ENCODE measurements at places on chromosomes 5 and 9. TPM values are rescaled to one million over a fixed set of nuclear protein-coding genes. Genes with fewer than 3 reads are reported as not detected.

The CCL27 gene
- total RNA-seq: not detected

The FTMT gene
- total RNA-seq: not detected

The NUTM2F gene
- total RNA-seq: not detected

GRCh38 chr9:110738982-110739381 lies 70.4 kb downstream of the MUSK start:
- no peaks in the 10 kb centered on the region for H3K4me1 ChIP-seq
- H3K27me3 ChIP-seq: no peaks in the 10 kb centered on the region
- H3K27ac ChIP-seq: no peak overlapping the region
- H3K4me3 ChIP-seq: no peak overlapping the region
- no peak for DNase-seq

DNA sequence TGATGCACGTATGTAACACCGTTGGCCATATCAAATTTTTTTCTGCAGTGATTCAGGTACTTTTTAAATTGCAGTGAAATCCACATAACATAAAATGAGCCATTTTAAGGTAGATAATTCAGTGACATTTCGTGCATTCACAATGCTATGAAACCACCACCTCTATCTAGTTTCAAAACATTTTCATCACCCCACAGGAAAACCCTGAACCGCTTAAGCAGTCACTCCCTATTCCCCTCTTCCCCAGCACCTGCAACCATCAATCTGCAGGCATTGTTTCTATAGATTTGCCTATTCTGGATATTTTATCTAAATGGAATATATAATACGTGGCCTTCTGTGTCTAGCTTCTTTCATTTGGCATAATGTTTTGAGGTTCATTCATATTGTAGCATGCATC lies 79.2 kb downstream of the BOD1 start:
- H3K4me3 ChIP-seq: no peak overlapping the region
- no peak for DNase-seq
- H3K27ac ChIP-seq: peak overlapping the region; percentile 81
- H3K4me1 ChIP-seq: peaks cover 7% of the 10 kb centered on the region

- no peaks in the 10 kb centered on the region for H3K36me3 ChIP-seq
- H3K27ac ChIP-seq: no peak overlapping the region
- no peaks in the 10 kb centered on the region for H3K4me1 ChIP-seq
- DNase-seq: no peak
- no peak overlapping the region for H3K4me3 ChIP-seq
Measured at GRCh38 chr5:158407824-158408195, 548.9 kb upstream of the CLINT1 start.

DNA sequence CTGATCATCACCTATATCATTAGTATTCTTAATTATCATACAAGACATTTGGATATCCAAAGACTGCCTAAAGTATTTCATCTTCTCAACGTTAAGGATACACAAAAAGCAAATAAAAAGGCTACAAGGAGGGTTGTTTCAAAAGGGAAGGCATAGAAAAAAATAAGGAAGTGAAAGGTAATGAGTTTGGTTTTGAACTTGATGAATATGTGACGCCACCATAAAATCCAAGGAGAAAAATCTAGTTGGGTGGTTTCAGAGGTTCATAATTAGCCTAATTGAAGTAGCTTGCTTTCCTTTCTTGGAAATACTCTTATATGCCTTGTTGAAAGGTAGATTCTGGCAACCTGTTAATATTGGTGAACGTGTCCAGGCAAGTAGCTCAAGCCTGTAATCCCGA lies 96.1 kb upstream of the SGCD start:
- no peaks in the 10 kb centered on the region for H3K36me3 ChIP-seq
- DNase-seq: no peak
- H3K27me3 ChIP-seq: no peaks in the 10 kb centered on the region
- peaks cover 4% of the 10 kb centered on the region for H3K4me1 ChIP-seq
- no peak overlapping the region for H3K4me3 ChIP-seq

GRCh38 chr9:21481470-21482056 lies 550 bp downstream of the IFNE start:
- no peak overlapping the region for H3K27ac ChIP-seq
- no peak overlapping the region for H3K4me3 ChIP-seq
- no peaks in the 10 kb centered on the region for H3K27me3 ChIP-seq
- H3K4me1 ChIP-seq: no peaks in the 10 kb centered on the region
- no peak for DNase-seq

DNA sequence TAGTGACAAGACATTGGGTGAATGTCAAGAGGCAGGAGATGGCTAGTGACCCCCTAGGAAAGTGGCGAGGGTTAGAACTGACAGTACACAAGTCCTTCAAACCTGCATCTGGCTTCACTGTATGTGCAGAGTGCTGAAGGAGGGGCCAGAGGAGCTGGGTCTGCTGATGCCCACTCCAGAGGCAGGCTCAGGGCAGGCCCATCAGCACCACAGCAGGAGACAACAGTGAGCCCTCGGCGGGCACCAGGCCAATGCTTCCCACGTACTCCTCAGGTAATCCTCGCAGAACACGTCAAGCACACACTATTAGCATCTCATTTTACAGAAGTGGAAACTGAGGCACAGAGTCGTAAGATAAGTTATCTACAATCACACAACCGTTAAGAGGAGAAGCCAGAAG lies 76.1 kb upstream of the SH3PXD2B start:
- peaks cover 49% of the 10 kb centered on the region for H3K4me1 ChIP-seq
- H3K27ac ChIP-seq: peak overlapping the region; percentile 29

DNA sequence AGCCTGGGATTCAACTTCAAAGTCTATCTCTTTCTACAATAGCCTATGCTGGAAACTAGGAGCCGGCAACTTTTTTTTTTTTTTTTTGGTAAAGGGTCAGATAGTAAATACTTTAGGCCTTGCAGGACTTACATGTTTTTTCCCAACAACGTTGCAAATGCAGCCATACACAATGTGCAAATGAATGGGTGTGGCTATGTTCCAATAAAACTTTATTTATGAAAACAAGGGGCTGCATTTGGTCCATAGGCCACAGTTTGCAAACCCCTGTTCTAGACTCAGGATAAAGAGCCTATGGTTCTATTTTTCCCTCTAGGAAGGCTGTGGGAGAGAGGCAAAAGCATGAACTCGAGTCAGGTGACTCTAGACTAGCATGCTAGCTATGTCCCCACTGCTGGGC lies 189.1 kb downstream of the GABBR2 start:
- H3K27me3 ChIP-seq: no peaks in the 10 kb centered on the region
- no peaks in the 10 kb centered on the region for H3K36me3 ChIP-seq
- no peaks in the 10 kb centered on the region for H3K4me1 ChIP-seq
- no peak overlapping the region for H3K4me3 ChIP-seq

Data from heart left ventricle (tissue), 16 donors.